CD4-positive, alpha-beta T cell (primary cell): ENCODE measurements at places on chromosomes 7 and 10.
A peak's percentile ranks its signal among the peaks of the same experiment; 100 is the strongest.

DNA sequence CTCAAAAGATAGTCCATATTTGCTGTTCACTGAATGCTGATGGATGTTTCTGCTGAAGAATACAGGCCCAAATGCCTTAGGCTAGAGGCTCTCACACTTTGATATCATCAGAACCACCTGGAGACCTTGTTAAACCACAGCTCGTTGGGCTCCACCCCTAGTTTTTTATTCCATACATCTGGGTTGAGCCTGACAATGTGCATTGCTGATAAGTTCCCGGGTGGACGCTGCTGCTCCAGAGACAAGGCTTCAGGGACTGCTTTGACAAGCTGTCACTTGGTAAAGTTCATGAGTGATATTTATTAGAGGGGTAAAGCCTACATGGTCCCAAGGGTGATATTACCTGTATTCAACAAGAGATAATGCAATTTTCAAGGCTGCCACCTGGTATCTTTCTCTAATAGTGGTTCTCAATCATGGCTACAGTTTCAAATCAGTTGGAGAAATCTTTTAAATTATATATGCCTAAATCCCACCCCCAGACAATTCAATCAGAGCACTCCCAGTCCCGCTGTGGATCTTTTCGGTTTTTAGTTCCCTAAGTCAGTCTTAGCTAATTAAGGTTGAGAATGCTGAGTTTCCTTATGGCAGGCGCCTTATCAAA, 107.1 kb upstream of the GSDME start:
- no peak for DNase-seq

GRCh38 chr7:141991140-141991539, 4.5 kb upstream of the MGAM start:
- no peak for DNase-seq

GRCh38 chr10:72123616-72124015, 35.3 kb upstream of the SPOCK2 start:
- DNase-seq, result no peak

- no peak for DNase-seq
These were observed 98.4 kb upstream of the FZD1 start for GRCh38 chr7:91165846-91166230.

GRCh38 chr10:131244836-131245235, 66.7 kb downstream of the TCERG1L start:
- DNase-seq, result no peak

DNA sequence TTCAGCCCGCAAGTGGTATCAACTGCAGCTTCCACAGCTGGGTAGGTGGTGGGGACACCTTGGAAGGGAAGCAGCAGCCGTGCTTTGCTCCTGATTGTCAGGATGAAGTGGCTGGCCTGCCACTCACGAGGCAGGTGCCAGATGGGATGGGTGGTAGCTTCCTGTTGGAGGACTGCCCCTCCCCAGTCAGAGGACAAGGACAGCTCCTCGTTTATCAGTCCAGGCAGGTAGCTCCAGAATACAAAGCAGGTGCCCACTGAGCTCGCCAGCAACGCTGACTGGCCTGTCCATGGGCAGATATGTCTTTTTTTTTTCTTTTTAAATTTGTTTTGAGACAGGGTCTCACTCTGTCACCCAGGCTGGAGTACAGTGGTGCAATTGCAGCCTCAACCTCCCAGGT, 431.3 kb downstream of the GALNT17 start:
- no peak for DNase-seq

GRCh38 chr10:43099928-43100327, 23.1 kb downstream of the RET start:
- no peak for DNase-seq

GRCh38 chr10:132626761-132627665, 89.4 kb downstream of the INPP5A start:
- peak; percentile 7 for DNase-seq

- DNase-seq, result no peak
These were observed 8.9 kb downstream of the GRID2IP start for GRCh38 chr7:6542368-6542767.

DNA sequence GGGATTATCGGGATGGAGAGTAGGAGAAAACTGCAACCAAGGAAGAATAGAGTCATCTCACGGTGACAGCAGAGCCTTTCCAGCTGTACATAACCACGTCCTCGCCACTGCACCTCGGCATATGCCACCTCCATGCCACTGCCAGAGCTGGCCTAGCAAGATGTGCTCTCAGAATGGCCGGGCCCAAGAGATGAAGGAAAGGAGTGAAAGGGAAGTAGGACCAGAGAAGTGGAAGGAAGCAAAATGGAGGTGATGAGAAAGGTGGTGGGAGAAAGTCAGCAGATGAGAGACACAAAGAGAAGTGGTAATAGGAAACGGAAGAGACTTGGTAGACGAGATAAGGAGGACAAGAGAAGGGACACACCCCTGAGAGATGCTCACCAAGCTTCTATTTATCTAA, 8.0 kb upstream of the CALU start:
- no peak for DNase-seq

DNA sequence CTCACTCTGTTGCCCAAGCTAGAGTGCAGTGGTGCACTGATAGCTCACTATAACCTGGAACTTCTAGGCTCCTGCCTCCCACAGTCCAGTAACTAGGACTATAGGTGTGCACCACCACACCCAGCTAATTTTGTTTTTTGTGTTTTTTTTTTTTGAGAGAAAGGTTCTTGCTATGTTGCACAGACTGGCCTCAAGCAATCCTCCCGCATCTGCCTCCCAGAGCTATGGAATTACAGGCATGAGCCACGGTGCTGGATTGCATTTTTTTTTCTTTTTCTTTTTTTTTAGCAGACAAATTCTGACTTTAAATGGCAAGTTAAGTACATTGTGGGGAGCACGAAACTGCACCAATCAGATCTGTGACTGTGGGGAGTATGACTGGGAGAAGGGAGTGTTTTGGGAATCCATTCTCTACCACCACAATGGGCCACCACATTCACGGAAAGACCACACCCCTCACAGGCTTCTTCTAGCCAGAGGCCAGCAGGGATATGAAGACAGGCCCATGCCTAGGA, 58.1 kb upstream of the MSMB start:
- no peak for DNase-seq

DNA sequence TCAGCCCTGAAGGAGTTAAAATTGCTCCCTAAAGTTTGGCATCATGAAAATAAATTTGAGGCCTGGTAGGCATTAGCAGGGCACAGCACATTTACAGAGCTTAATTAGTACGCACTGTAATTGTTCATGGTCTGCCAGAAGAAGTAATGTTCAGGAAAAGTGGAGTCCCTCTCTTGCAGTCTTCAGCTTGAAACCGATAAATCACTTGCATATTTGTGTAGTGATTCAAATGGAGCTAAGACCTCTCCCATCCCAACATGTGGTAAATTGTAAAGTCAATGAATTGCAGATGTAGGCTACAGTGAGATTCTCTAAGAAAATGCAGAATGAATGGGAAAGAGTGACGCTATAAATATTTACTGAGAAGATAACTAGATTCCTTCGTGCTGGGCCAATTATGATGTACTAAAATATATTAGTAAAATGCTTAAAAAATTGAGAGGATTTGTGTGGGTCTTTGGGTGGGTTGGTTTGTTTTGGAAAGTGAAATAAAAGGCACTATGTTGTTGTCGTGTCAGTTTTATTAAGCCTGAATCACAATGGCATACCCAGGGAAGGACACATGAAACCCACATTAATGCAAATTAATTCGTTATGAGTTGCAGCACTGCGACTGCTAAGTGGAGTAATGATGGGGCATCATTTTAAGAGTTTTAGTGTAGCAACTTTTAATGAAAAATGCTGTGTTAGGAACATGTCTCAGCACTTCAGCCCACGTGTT, 8.4 kb downstream of the TCF7L2 start:
- no peak for DNase-seq

GRCh38 chr10:122316224-122316884, 45.3 kb downstream of the BTBD16 start:
- no peak for DNase-seq

GRCh38 chr7:90401989-90402388, 1.3 kb upstream of the CLDN12 start:
- DNase-seq, result no peak

DNA sequence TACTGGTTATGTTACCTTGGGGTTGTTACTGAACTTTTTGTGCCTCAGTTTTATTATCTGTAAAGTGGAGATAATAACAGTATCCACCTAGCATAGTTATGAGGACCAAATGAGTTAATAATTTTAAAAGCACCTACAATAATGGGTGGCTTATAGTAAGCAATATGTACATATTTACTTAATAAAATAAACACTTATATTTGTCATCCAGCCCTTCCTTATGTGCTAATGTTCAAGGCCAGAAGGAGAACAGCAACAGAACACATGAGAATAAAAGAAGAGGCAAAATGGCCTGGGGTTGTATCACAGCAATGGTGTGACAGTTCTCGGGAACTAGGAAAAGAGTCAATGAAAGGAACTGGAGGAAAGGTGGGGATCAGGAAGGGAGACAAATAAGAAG, 255.4 kb upstream of the LRGUK start:
- no peak for DNase-seq

DNA sequence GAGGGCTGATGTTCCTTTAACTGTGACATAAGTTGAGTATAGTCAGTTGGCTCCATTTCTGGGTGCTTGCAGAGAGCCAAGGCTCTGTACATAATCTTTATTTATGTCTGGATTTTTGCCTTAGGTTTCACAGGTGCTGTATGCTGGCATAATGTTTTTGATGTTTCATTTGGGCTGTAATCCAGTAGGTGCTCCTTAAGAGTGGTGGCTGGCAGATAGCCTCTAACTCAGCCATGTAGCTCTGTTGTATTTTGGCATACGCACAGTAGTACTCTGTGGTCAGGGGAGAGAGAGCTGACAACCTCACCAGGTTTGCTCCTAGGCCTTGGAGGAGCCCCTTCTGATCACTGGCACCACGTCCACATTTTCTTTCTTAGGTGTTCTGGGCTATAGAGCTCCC, 61.1 kb downstream of the RNF133 start:
- DNase-seq, result no peak

DNA sequence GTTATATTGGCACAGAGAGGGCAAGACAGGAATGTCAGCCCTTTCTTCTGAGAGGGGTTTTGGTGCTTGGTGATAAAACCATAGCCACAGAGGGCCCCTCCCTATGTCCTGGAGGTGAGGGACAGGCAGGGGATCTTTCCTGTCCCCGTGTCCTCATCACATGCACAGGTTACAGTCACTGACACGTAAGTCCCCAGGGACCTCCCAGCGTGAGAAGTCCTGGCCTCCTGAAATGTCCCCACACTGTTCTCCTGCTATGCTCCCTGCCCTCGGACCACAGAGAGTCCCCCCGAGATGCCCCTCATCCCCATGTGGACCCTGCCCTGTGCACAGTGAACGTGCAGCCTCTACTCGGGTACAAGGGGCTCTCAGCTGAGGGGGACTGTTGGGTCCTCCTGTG, 260.4 kb downstream of the ZMYND11 start:
- no peak for DNase-seq

DNA sequence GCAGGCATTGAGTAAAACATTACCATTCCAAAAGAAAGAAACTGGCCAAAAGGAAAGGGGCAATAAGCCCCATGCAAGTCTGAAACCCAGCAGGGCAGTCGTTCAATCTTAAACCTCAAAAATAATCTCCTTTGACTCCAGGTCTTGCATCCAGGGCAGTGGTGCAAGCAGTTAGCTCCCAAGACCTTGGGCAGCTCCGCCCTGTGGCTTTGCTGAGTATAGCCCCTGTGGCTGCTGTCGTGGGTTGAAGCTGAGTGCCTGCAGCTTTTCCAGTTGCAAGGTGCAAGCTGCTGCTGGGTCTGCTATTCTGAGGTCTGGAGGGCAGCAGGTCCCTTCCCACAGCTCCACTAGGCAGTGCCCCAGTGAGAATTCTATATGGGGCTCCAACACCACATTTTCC, 580.1 kb upstream of the AUTS2 start:
- no peak for DNase-seq

GRCh38 chr10:87702973-87703294, 43.3 kb downstream of the PAPSS2 start:
- DNase-seq, result no peak

GRCh38 chr7:114416129-114416990, 1.7 kb downstream of the FOXP2 start:
- DNase-seq, result no peak
